Activated CD4-positive, alpha-beta T cell treated with anti-CD3 and anti-CD28 coated beads, Interleukin-2, amount 10 ng/mL, durations not matched to agents 24 days and 14 days (primary cell): ENCODE measurements at places on chromosomes 13 and 19.

DNA sequence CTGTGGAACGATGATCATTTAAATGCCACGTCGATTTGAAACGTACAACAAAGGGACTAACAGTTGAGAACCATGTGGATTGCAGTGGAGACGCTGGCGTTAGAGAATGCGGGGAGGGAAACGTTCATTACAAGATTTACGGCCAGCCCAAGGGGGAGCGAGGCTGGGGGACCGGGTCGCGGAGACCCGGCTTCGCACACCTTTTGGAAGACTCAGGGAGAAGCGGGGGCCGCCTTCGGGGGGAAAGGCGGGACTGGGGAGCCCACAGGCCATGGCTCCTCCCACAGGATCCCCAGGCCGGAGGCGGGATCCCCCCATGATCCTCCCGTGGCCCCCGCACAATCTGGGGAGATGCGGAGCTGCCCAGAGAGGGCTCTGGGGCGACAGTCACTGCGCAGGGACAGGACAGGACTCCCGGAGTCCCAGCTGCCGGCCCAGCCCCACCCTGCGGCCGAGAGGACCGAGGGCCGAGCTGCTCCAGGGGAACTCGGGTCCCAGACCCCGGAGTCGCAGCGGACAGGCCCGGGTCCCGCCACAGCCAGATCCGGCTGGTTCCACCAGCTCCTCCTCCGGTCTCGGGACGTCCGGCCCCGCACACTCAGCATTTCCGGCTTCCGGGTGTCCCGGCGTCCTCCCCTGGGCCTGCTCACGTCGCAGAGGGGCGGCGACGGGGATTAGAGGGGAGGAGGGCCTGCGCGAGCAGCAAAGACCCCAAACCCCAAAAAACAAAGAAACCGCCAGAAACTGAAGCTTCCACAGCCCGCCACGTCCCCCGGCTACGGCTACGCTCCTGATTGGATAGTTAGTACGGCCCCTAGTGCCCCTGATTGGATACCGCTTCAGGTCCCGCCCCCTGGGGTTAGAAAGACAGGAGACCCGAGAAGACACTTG lies 21.1 kb upstream of the OR10H1 start:
- H3K27me3 ChIP-seq: no peaks in the 10 kb centered on the region
- peak overlapping the region; percentile 98 for H3K27ac ChIP-seq
- H3K4me1 ChIP-seq: peaks cover 13% of the 10 kb centered on the region
- peak overlapping the region; percentile 87 for H3K4me3 ChIP-seq
- peak; percentile 99 for DNase-seq
- no peaks in the 10 kb centered on the region for H3K36me3 ChIP-seq

GRCh38 chr13:46106839-46107371 lies 2.1 kb upstream of the CPB2 start:
- H3K27me3 ChIP-seq: peaks cover 29% of the 10 kb centered on the region
- peaks cover 9% of the 10 kb centered on the region for H3K4me1 ChIP-seq
- no peak overlapping the region for H3K4me3 ChIP-seq
- DNase-seq: no peak

DNA sequence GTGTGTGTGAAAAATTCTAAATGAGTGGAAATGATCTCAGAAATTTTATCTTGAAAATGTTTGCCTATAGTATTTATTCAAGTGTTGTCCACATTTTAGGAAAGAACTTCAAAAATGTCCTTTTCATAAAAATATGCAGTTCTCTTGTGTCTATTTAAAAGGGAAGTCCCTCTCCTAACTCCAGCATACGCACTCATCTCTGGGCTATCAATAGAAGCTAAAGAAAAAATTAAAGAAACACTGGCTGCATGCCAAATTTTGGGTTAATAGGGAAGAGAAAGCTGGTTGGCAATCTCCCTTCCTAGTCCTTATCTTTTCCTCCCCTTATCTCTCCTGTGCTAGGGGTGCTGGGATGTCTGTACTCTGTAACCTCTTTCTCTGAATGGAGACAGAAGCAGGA lies 313.3 kb downstream of the ENOX1 start:
- no peak overlapping the region for H3K27ac ChIP-seq
- H3K4me3 ChIP-seq: no peak overlapping the region
- no peaks in the 10 kb centered on the region for H3K4me1 ChIP-seq
- no peaks in the 10 kb centered on the region for H3K36me3 ChIP-seq

DNA sequence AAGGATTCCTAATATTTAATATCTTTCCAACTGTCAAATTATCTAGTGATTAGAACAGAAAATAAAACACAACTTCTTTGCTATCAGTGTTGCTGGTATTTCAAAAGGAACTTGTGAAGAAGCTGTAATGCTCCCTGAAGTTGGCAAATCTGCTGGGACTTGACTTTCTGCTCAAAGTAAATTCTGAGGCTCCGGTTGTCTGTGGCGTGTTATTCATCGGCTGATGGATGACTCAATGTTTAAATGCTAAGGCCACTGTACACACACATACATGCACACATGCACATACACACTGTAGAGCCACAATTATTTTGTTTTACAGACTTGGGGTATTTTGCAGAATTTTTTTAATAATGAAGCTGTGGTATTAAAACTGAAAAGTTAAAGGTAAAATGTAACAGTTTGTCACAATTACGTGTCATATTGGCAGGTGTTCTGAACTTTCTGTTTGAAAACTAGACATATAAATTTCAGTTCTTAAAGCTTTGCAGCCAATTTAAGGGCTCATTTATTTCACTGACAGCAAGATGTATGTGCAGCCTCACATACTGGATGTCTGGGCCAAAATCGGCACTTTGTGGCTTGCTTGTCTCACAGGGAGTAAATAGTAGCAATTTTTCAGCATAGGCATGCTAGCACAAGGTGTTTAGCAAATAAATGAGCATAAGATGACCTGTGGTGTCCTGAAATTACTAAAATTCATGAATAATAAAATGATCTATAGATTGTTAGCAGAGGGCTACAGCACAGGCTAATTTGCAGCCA lies 1691.7 kb upstream of the PCDH20 start:
- H3K27me3 ChIP-seq: no peaks in the 10 kb centered on the region
- no peaks in the 10 kb centered on the region for H3K36me3 ChIP-seq
- H3K4me3 ChIP-seq: no peak overlapping the region
- no peak for DNase-seq

- peak overlapping the region; percentile 7 for H3K4me3 ChIP-seq
- DNase-seq: no peak
- H3K27me3 ChIP-seq: no peaks in the 10 kb centered on the region
- H3K27ac ChIP-seq: peak overlapping the region; percentile 22
Measured at GRCh38 chr19:2260341-2260805, 4.2 kb upstream of the JSRP1 start.

GRCh38 chr13:24282256-24282655 lies 27.1 kb upstream of the C1QTNF9 start:
- DNase-seq: no peak
- no peak overlapping the region for H3K4me3 ChIP-seq
- H3K27me3 ChIP-seq: no peaks in the 10 kb centered on the region
- H3K27ac ChIP-seq: peak overlapping the region; percentile 48
- H3K4me1 ChIP-seq: peaks cover 34% of the 10 kb centered on the region

DNA sequence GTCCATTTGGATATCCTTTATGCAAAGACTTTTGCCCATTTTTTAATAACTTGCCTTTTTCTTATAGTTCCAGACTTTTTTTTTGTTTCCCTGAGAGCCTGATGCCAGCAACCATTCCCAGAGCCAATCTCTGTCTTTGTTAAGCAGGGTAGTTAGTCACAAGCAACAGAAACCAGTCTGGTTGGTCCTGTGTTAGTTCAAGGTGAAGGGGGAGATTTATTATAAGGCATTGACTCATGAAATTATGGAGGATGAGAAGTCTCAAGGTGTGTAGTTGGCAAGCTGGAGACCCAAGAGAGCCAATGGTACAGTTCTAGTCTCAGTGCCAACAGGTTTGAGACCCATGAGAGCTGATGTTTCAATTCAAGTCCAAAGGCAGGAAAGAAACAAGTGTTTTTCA lies 33.0 kb downstream of the GPR12 start:
- peaks cover 4% of the 10 kb centered on the region for H3K27me3 ChIP-seq
- no peak for DNase-seq
- H3K4me1 ChIP-seq: no peaks in the 10 kb centered on the region
- no peaks in the 10 kb centered on the region for H3K36me3 ChIP-seq
- H3K27ac ChIP-seq: no peak overlapping the region

DNA sequence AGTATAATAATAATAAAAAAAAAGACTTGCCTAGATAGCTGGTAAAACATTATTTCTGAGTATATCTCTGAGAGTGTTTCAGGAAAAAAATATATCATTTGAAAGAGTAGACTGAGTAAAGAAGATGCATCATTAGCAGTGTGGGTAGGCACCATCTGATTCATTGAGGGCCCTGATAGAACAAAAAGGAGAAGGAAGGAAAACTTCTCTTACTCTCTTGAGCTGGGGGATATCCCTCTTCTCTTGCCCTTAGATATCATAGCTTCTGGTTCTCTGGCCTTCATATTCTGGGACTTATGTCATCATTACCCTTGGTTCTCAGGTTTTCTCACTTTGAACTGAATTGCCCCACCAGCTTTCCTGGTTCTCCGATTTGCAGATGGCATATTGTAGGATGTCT lies 177.6 kb upstream of the EDNRB start:
- H3K36me3 ChIP-seq: no peaks in the 10 kb centered on the region
- DNase-seq: no peak
- H3K4me3 ChIP-seq: no peak overlapping the region
- no peak overlapping the region for H3K27ac ChIP-seq
- no peaks in the 10 kb centered on the region for H3K27me3 ChIP-seq

DNA sequence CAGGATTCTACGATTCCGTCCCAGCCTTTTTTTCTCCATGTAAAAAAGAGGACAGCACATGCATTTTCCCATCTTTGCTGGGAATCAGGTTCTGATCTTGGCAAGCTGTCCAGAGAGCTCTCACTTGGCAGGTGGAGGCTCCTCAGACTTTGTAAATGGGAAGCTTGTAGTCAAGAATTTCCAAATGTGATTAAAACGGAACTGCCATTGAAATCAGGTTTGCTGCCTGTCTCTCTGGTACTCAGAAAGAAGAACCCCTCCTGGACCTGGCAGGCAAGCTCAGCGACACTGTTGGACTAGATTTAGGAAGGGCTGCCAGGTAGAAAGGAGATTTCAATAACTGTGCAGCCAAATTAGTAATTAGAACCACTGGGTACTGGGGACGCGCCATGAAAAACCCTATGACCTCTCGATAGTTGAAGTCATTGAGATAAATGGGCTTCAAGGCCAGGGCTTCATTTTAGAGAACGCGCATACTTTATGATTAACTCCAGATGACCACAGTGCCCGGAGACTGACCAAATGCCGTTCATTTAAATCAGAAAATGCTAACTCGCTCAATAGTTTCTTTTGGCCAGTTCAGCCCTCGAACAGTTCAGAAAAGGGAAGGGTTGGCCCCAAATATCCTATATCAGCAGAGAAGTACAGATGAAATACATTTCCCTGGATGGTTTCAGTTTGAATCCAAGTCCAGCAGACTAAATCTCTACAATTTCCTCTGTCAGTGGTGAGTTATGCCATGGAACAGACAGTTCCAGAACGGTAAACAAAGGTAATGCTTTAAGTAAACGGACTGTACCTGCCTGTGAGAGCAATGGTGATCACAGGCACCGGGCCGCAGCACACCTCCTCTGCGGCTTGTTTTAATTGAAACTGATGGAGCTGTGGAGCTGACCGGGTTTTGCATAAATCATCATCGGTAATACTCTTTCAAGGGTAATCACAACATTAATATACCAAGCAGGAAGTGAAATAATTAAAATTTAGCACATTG lies 517.4 kb downstream of the RFC3 start:
- H3K27ac ChIP-seq: no peak overlapping the region
- no peaks in the 10 kb centered on the region for H3K36me3 ChIP-seq
- H3K27me3 ChIP-seq: no peaks in the 10 kb centered on the region
- H3K4me3 ChIP-seq: no peak overlapping the region

- H3K4me1 ChIP-seq: no peaks in the 10 kb centered on the region
- H3K36me3 ChIP-seq: peaks cover 11% of the 10 kb centered on the region
- H3K4me3 ChIP-seq: peak overlapping the region; percentile 42
- H3K27ac ChIP-seq: no peak overlapping the region
- H3K27me3 ChIP-seq: no peaks in the 10 kb centered on the region
Measured at GRCh38 chr19:55015126-55015525, 22.9 kb downstream of the GP6 start.

DNA sequence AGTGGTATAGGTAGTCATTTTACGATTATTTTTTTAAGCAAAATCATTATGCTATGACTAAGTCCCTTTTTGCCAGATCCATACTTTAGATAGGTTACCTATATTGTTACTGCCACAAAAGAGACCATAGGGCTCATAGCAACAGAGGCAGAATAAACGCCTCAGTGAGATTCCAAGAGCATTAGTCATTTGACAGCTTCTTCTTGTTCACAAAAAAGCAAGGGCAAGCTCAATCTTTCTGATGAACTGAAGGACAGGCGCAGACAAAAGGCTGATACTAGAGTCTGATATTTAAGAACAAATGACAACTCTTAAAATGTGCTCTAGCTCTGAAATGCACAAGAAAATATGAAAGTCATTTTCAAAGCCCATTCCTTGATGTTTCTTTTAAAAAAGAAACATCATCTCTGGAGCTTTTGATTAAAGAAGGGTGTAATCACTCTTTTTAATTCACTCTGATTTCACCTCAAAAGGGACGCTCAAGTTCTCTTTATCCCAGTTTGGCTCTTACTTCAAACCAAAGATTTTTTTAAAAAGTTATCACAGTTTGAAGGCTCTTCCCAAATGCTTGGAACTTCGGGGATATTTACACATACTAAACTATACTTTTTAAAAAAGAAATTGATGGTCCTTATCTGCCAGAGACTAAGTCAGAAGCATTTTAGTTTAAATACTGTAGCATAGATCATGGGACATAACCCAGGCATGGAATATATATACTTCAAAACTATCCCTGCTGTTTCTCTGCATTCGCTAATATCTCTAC lies 187.2 kb downstream of the EFNB2 start:
- H3K27me3 ChIP-seq: peaks cover 25% of the 10 kb centered on the region
- no peak for DNase-seq
- no peak overlapping the region for H3K27ac ChIP-seq
- H3K4me1 ChIP-seq: no peaks in the 10 kb centered on the region
- no peak overlapping the region for H3K4me3 ChIP-seq

DNA sequence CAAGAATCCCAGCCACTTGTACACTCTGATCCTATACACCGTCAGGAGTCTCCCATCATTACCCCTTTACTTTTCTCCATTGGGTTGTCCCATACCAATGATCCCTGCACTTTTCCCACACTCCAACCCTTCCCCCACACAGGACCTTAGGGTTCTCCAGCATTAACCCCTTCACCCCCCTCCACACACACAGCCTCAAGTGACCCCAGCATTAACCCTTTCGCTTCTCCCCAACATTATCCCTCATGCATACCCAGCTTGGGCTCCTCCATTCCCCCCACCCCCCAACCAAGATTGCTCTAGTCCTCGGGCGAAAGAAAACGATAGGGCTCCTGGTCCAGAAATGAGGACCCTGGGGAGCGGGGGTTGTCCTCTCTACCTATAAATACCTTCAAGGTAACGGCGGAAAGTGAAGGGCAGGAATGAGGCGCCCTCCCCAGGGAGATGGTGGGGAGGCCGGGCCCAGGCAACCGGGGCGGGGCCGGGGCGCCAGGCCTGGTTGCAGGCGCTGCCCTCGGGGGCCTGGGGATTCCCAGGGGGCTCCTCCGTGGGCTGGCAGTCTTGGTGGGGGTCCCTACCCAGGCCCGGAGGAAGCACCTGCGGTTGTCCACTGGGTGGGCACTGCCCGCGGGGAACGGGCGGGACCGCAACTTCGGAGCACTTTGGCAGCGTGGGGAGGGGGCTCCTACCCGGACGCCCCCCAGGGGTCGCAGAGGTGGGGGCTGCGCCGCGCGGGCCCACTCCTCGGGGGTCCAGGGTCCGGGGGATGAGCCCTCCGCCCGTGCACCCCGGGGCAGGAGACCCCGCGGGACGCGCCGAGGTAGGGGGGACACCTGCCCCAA lies 757 bp downstream of the WIZ start:
- DNase-seq: no peak
- H3K36me3 ChIP-seq: peaks cover 36% of the 10 kb centered on the region
- no peaks in the 10 kb centered on the region for H3K27me3 ChIP-seq
- peak overlapping the region; percentile 52 for H3K27ac ChIP-seq

GRCh38 chr13:72998012-72998411 lies 60.8 kb upstream of the KLF5 start:
- peaks cover 7% of the 10 kb centered on the region for H3K4me1 ChIP-seq
- no peaks in the 10 kb centered on the region for H3K27me3 ChIP-seq
- H3K27ac ChIP-seq: no peak overlapping the region
- no peak overlapping the region for H3K4me3 ChIP-seq
- DNase-seq: no peak
